H7 (cell line): ENCODE measurements at places on chromosomes 7 and 10. TPM values are rescaled to one million over a fixed set of nuclear protein-coding genes. Genes with fewer than 3 reads are reported as not detected.

GRCh38 chr10:29250066-29250465 is 38.8 kb upstream of the LYZL1 start:
- no peak for DNase-seq

DNA sequence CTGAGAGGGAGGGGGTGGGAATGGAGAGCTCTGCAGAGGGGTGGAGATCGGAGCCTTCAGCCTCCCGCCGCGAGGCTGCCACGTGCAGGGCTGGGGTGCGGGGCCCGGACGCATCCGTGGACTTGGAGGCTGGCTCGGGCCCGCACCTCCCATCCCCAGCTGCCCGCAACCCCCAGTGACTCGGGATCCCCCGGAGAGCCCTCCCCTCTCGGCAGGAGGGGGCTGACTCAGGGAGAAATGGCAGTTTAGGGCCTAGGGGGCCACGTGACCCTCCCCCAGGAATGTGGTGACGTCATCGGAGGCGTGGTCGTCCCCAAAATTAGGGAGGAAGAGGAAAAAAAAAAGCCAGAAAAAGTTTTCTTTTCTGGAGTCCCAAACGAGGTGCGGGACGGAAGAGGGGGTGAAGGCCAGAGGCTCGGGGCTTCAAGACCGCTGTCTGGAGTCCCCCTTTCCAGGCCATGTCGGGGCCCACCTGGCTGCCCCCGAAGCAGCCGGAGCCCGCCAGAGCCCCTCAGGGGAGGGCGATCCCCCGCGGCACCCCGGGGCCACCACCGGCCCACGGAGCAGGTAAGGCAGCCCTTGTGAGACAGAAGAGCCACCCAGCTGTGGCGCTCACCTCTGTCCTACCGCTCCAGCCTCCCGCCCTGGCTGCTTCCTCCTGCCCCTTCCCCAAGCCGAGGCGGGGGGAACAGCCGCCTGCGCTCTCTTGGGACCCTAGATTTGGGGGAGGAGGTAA is at the start of gene TRIP6:
TRIP6 (plus strand) TSS at position 348 of the 736 bp plus-strand sequence; CDS start at position 459, 111 bp downstream.
- peak; percentile 99 for DNase-seq

DNA sequence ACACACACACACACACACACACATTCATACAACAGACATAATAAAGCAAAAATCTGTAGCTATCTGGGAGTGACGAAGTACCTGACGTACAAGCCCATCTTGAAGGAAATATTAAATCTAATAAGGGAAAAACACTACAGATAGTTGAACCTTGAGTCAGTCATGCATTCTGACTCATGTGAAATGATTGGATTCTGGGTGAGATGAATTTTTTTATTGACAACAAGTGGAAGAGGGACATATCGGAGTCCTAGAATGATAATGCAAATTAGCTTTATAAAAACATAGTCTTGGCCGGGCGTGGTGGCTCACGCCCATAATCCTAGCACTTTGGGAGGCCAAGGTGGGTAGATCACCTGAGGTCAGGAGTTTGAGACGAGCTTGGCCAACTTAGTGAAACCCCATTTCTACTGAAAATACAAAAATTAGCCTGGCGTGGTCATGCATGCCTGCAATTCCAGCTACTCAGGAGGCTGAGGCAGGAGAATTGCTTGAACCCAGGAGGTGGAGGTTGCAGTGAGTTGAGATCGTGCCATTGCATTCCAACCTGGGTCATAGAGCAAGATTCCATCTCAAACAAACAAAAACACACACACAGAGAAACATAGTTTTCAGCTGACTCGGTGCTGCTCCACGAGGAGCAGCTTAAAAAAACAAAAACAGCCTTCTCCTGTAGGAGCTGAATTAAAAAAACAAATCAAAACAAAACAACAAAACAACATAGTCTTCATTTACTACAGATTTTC is 154.4 kb upstream of the MKLN1 start:
- no peak for DNase-seq

- peak; percentile 47 for DNase-seq
Observed at GRCh38 chr7:68688416-68689086, 909.7 kb upstream of the AUTS2 start.

The HTRA1 gene
- total RNA-seq = 11.5 and 14.5 TPM in 2 replicates

The UNCX gene
- not detected in 2 replicates for total RNA-seq

DNA sequence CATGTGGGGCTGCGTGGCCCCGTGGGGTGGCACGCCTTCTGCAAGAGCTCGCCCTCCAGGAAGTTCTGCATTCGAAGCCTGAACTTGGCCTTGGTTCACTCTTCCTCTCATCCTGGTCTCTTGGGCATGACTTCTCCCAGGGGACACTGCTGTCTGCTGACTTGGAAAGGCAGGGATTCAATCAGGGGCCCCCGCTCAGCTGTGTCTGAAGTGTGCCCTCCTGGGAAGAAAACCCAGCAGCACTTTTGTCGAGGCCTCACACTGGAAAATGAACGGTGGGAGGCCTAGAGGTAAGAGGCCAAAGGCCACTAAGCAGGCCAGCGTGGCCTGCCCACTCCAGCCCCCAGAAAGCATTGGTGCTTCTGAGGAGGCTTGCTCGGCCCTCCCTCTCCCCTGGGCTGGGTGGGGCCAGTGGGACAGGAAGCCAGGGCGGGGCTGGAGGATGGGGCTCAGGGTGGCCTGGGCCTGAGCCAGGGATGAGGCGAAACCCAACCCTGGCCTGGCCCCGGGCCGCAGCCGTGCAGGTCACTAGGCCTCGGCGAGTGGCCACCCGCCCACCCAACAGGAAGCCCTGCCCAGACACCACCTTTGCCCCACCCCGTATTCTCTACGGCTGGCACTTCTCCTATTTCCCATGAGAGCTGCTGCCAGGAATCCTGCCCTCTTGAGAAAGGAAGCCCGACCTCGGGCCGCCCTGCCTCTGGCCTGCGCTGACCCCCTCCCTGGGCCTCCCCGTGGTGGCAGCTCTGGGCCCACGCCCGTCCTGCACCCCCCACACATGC is 81.1 kb downstream of the ZMIZ1 start:
- peak; percentile 78 for DNase-seq

- DNase-seq = no peak
Observed at GRCh38 chr10:71088054-71088453, 124.3 kb upstream of the UNC5B start.

GRCh38 chr7:43037531-43037930 is 74.9 kb upstream of the HECW1 start:
- no peak for DNase-seq

DNA sequence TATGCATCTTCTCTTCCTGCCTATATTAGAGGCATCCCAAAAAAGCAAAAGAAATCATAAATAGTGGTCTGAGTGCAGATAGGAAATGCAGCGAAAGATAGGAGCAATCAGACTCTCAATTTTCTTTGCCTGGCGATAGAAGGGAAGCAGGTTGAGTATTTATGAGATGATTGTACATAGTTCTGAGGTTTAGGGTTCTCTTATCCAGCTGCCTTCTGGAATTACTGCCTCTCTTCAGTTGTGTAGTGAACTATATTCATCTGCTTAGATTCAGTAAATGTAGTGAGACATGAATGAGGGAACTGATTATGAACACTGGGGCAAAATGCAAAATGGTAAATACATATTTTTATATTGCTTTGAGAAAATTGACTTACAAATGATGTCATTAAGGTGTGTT is 93.0 kb upstream of the CYP26C1 start:
- no peak for DNase-seq

The CASTOR2 gene
- 22.3 and 28.5 TPM in 2 replicates for total RNA-seq

The FAM237B gene
- total RNA-seq = not detected in 2 replicates

The WIPF3 gene
- total RNA-seq = 1.4 and 2.5 TPM in 2 replicates

DNA sequence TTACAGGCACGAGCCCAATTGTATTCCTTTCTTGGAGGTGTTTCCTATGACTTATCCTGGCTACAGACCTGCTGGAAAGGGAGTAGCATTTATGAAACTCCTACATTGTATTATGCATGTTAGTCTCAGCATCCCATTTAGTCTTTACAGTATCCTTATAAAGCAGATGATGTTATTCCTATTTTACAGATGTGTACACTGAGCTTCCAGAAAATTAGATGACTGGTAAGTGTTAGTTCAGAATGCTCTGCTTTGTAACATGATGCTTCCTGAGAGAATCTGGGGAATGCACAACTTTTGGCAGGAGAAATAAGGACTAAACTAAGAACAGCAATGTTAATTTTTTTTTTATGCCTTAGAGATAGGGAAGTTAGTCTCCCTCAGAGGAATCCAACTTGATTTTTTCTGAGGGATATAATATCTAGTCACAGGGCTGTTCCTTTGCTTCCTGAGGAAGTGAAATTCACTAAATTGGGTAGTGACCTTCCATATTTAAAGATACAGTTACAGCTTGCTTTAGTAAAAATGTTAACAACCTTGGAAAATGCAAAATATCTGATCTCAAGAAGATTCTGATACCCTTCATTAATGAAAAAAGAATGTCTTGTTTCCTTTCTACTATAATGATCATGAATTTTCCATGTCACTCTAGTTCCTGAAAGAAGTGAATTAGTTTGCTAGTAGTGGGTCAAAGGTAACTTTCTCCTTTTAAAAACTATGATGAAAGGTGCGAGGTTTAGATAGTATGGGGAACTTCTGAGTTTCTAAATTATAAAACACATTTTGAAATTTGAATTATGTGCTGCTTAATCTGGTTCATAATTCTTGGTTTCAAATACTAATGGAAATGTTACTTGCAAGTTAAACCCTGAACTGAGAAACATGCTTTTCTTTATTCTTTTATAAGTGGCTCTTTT is 194.0 kb upstream of the PRPS1L1 start:
- no peak for DNase-seq

The LRRD1 gene
- total RNA-seq = not detected in 2 replicates

- DNase-seq = no peak
Observed at GRCh38 chr10:132997517-132998265, 55.3 kb upstream of the CFAP46 start.

GRCh38 chr10:91022924-91023699 is 102.2 kb upstream of the ANKRD1 start:
- DNase-seq = no peak

DNA sequence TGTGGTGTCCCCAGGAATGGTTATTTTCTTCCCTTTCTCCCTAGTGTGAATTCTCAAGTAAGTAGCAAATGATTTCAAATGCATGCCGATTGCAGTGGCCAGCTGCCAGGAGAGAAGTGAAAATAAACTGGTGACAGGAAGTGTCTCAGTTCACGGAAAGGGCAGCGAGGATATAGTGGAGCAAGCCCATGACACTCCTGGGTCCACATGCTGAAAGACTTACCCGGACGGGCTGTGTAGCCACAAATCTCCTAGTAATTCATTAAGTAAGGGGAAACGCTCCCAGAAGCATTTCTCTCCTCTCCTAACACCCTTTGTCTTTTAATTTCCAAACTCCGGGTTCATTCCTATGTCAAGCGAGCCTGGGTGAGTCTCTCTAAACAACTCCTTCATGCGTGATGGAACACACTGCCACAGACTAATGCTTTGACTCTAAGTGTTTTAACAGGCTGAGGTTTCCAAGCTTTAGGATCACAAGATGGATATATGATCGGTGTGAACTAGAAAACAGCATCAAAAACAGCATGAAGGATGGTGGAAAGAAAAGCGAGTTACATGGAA is 125.6 kb downstream of the CYP26A1 start:
- no peak for DNase-seq

- DNase-seq = peak; percentile 60
Observed at GRCh38 chr7:128270826-128271272, 29.8 kb downstream of the LEP start.

GRCh38 chr10:70267161-70267933 is 16.5 kb downstream of the NPFFR1 start:
- peak; percentile 76 for DNase-seq

- no peak for DNase-seq
Observed at GRCh38 chr7:69871213-69871885, 273.1 kb downstream of the AUTS2 start.

GRCh38 chr7:55178863-55179773 is 160.3 kb downstream of the EGFR start:
- no peak for DNase-seq

The NXPH1 gene
- 0.10 and 0.37 TPM in 2 replicates for total RNA-seq

DNA sequence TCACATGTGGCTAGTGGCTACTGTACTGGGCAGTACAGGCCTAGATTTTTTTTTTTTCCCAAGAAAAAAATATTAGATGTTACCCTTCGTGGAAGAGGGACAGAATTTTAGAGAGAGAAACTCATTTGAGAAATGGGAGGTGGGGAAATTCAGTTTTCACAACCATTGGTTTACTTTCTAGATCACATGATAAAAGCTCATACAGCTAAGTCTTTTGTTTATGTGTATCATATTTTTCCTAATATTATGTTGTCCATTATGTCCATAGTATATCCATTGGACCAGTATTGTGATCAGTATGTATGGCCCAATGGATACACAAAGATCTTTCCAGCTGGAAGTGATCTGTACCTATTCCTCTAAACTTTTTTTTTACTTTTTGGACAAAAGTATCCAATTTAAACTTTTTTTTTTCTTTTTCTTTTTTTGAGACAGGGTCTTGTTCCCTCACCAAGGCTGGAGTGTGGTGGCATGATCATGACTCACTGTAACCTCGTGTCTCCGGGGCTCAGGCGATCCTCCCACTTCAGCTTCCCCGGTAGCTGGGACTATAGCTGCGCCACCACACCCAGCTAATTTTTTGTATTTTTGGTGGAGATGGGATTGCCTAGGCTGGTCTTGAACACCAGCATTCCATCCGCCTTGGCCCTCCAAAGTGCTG is 4.1 kb downstream of the CALU start:
- DNase-seq = no peak

GRCh38 chr10:119658274-119658673 is 7.1 kb downstream of the BAG3 start:
- peak; percentile 62 for DNase-seq

DNA sequence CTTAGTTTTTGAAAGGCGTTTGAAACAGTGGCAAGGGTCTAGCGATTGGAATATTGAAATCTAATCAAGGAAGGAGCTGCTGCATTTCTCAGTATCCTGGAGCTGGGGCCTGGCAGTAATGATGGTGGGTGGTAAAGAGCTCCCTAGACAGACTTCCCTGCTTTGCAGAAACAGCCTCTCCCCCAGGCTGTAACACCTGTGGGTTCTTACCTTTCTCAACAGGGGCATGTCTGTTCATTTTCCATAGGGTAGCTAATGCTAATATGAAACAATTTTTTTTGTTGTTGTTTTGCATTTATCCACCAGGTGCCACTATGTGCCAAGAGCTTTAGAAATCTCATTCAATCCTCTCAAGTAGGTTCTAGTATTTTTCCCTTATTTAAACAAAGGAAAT is 345.5 kb downstream of the REEP3 start:
- DNase-seq = no peak

GRCh38 chr7:111092406-111093236 is 1.7 kb downstream of the LRRN3 start:
- DNase-seq = no peak

The HHEX gene
- 7.0 and 7.2 TPM in 2 replicates for total RNA-seq

DNA sequence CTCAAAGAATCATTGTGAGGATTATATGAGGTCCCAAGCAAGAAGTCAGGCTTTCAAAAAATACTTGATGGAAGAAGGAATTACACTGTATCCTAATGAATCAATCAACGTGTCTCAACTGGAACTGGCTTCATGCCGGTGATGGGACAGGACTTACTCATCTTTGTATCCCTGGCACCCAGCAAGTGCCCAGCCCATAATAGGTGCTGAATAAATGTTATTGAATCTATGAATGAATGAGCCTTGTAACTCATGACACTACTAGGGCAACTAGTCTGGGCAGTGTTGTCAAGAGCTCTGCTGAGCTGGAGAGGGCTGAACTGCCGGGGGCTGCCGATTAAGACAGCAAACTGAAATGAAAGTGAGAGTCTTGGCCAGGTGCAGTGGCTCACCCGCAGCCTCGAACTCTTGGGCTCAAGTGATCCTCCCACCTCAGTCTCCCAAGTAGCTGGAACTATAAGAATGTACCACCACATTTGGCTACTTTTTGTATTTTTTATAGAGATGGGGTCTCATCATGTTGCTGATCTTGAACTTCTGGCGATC is 87.2 kb upstream of the KIF5B start:
- DNase-seq = no peak
